Activated effector memory CD4-positive, alpha-beta T cell treated with Interleukin-2 at 50 U/mL for 16 hours (primary cell): ENCODE measurements at places on chromosomes 7 and 10.

DNA sequence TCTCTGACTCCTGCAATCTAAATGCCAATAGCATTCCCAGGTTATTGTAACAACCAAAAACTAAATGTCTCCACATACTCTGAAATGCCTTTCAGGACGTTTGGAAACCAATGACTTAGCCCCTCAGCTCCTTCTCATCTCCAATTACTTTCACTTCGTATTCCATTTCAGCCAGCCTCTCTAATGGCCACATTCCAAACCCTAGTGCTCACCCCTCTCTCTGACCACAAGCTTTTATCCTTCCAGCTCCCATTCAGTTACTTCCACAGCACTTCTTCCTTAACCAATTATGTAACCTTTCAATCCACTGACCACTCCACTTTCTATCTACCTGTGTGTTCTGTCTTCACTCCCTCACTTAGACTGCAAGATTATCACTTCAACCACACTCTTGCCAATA, 4.3 kb downstream of the NOC3L start:
- no peak for DNase-seq

DNA sequence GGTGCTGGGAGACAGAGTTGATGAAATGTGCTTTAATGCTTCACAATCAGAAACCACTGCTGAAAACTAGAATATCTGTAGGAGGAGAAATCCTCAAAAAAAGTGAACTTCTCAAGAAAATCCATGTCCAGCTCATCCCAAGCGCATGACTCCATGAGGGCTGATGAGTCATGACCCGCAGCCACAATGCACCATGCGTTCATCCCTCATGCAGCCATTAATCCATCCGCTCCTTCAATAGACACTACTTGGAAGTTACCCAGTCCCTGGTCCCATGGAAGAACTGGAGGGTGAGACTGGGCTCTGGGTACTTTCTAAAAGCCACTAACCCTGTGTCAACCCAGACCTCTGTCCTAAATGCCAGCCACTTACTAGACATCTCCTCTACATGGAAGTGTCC, 24.4 kb downstream of the TMEM273 start:
- DNase-seq: no peak

GRCh38 chr7:1368184-1368681, 91.0 kb downstream of the MICALL2 start:
- no peak for DNase-seq

GRCh38 chr10:132944510-132944909, 2.1 kb upstream of the CFAP46 start:
- DNase-seq: no peak

- DNase-seq: no peak
Measured at GRCh38 chr10:7587168-7587864, 79.5 kb downstream of the ITIH5 start.

DNA sequence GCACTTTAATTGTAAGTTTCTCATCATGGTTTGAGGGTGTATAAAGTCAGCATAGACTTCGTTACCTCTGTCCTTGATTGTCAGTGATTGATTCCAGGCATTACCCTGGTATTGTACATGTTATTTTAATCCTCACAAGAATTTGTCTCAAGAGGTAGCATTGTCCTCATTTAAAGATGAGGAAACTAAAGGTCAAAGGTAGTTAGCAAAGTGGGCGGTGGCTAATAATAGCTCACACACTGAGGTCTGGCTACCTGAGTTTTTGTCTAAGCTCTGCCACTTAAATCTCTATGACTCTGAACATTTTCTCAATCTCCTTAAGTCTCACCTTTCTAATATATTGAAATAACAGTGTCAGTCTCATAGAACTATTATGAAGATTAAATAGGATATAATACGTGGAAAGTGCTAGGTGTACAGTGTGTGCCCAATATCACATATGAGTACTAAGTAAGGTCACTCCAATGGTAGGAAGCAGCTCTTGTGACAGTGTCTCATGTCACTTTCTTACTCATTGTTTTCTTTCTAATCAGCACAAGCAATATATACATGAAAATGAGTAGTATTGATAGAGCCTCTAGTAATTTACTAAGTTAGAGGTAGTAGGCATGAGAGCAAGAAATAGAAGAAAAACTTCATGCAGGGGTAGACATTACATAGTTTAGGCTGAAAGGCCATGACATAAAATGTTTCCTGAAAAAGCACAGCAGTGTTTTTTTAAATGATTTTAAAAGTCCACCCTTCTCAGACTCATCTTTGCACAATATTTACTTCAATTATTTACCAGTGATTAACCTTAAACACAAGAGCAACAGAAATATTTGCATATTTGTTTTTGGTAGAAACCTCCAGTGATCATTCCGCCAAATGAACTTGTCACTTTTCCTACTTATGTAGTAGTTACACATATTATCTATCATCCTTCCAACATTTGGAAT, 21.0 kb downstream of the AHR start:
- DNase-seq: no peak

- DNase-seq: no peak
Measured at GRCh38 chr10:125911990-125912389, 15.6 kb downstream of the FANK1 start.

GRCh38 chr10:7477538-7478334, 66.9 kb upstream of the SFMBT2 start:
- no peak for DNase-seq

DNA sequence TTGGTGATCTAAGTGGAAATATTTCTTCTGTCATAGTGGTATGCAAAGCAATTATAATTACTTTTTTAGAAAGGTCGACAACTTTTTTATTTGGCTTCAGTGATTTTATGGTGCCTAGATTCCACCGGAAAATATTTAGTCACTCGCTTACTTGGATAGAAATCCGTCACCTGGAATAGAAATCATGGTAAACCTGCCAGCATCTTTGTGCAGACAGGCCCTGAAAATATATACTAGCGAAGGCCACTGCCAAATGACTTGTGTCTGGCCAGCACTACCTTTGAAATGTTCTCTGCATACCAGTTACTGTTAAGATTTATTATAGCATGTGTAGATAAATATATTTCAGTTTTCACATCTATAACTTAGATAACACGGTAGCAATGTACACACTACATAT, 226.4 kb downstream of the AGMO start:
- DNase-seq: no peak

DNA sequence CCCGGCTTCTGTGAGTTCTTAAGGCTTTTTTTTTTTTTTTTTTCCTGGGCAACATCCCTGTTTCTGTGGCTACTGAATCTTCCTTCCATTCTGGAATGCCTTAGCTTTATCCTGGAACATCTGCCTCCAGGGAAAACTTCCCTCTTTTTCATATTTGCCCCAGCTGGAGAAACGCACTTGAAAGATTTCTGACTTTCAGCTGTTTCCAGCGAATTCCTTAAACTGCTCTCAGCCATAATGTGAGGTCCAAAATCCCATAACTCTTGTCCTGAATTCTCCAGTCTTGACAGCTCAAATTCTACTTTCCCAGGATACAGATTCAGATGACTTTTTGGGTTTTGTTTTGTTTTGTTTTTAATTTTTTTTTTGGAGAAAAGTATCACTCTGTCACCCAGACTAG, 263.6 kb upstream of the AUTS2 start:
- no peak for DNase-seq

DNA sequence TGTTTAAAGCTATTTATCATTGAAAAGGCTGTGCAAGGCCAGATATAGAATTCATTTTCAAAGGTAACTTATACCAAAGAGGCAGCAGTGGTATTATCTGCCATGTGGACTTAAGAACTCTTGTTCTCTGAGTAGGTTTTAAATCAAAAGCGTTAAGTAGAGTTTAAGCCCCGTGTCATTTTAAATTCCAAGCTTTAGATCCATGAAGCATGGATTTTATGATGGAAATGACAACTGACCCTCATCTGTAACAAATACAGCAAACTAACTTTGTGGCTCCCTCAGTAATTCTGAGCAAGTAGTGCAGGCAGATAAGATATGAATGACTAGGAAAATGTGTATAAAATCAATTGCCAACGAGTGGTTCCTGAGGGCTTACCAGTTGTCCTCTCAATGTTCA, 247.0 kb downstream of the WDR11 start:
- DNase-seq: no peak

DNA sequence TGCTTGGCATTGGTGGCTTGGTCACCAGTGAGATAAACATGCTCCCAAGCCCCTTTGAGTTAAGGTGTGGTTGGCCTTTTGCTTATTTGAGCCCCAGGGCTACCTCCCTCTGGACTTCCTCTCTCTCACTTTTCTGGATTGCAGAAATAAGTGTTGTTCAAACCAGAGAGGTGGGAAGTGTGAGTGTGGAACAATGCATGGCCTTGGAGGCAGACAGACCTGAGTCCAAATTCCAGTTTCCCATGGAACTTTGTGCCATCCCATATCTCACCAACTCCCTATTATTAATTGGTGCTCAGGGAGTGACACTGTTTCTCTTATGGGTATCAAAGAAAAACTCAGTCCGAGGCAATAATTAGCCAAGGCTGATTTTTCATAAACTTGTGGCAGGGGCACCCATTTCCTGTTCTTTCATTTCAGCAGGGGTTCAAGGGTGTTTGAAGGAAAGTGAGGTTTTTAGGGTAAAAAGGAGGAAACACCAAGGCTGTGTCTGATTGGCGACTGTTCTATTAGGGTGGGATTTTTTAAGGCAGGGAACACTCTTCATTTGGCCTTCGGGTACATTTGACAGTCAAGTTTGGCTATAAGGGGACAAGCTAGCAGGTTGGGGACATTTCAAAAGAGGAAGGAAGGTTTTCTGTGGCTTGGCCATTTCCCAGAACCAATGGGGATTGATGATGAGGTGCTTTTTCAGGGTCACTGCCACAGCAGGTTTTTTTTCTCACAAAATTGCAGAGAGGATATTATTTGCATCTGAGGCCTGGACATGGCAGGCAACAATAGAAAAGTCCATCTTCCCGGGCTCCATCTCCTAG, 148.8 kb upstream of the NPY start:
- DNase-seq: no peak
